ENCODE measurements at places on chromosomes 4 and X.

GRCh38 chr4:10335050-10335449 is 122.2 kb downstream of the ZNF518B start:
- no peak for DNase-seq

DNA sequence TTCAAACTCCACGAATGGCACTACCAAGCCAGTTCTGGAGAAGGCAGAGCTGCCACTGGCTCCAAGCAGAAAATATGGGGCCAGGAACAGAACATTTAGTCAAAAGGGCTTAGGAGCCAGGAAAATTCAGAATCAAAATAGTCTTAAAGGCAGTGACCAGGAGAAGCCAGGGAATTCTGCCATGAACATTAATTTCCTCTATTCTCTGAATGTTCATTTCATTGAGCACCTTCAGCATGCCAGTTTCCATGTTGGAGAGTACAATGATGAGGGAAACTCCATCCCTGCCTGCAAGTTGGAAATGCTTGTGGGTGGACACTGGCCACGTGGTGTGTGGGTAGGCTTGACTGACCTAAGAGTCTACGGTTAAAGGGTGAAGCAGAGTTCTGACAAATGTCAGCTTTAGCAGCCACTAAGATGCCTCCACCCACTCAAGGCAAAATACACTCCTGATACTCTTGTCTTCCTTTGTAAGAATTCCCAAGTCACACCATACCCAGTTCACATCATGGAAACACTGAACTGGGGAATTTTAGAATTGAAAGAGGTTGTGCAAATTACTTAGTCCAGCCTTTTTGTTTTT is 190.1 kb upstream of the C1QTNF7 start:
- DNase-seq = no peak

DNA sequence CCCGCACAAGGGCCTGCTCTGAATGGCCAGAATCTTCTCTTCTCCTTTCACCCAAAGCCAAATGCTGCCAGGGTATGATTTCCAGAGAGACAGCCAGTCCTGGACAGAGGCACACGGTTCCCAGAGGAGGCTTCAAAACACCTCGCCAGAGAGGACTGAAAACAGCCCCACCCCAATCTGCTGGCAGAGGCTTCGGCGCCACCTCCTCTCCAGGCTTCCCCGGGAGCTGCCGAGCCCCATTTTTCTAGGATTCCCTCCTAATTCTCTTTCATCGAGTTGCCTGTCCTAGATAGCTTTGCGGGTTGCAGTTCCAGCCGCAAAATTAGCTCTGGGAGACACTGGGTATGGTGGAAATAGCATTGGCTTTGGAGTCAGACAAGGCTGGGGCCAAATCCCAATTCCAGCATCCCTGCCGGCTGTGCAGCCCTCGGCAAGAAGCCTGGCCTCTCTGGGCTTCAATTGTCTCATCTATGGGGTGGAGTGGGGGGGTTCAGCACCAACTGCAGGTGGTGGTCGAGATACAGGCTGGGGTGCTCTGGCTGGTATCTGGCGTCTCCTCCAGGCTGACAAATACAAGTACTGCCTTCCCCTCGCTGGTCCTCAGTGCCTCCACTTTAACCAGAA is 22.6 kb downstream of the PPP2R2C start:
- no peak for DNase-seq

- no peak for DNase-seq
Observed at GRCh38 chrX:110282922-110283321, 35.0 kb downstream of the AMMECR1 start.

GRCh38 chr4:108937066-108937465 is 174.2 kb upstream of the ETNPPL start:
- DNase-seq = no peak

GRCh38 chrX:14554131-14554715 is 24.9 kb downstream of the GLRA2 start:
- no peak for DNase-seq

DNA sequence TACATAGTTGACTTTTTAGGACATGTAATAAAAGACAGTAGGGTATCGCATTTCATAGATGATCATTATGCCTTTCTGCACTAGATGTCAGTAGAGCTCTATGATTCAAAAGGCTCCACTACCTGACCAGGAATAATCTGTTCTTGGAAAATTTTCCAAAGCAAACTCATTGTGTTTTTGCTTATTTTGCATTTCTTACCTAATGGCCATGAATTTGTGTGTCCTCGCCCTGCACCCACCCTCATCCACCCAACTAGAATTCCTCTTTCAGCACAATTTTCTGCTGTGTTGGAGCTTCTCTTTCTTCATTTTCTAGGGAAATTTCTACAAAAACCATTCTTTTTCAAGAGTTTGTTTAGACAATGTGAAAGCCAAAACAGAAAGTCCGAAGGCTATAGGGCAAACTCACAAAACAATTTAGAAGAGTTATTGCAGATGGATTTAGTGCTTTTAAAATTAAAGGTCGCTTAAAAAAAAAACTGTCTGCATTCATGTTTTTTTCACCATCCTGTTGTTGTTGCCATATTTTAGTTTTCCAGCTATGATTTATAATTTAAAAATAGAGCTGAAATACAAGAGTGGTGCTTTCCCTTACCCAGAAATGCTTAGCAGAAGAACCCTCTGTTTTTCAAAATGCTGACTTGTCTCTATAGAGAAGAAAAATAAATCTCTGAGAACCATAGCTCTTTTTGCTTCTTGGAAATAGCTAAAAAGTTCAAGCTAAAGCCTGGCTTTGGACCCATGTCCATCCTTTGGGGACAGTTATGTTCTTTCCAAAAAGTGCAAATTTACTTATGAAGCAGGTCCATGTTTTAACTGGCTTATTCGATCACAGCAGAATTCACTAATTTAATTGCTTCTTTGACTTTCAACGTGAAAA is 183.7 kb downstream of the SPATA18 start:
- no peak for DNase-seq

- no peak for DNase-seq
Observed at GRCh38 chr4:96558466-96558865, 718.6 kb downstream of the PDHA2 start.

- no peak for DNase-seq
Observed at GRCh38 chrX:136766785-136767103, 14.0 kb downstream of the ARHGEF6 start.

DNA sequence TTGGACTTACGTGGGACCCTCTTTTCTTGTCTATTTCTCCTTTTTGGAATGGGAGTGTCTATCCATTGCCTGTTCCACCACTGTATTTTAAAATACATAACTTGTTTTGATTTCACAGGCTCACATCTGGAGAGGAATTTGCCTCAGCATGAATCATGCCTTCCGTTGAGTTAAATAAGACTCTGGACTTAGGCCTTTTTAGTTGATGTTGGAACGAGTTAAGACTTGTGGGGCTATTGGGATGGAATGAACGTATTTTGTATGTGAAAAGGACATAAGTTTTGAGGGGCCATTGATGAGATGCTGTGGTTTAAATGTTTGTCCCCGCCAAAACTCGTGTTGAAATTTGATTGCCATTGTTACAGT is 66.2 kb downstream of the BEX3 start:
- no peak for DNase-seq

DNA sequence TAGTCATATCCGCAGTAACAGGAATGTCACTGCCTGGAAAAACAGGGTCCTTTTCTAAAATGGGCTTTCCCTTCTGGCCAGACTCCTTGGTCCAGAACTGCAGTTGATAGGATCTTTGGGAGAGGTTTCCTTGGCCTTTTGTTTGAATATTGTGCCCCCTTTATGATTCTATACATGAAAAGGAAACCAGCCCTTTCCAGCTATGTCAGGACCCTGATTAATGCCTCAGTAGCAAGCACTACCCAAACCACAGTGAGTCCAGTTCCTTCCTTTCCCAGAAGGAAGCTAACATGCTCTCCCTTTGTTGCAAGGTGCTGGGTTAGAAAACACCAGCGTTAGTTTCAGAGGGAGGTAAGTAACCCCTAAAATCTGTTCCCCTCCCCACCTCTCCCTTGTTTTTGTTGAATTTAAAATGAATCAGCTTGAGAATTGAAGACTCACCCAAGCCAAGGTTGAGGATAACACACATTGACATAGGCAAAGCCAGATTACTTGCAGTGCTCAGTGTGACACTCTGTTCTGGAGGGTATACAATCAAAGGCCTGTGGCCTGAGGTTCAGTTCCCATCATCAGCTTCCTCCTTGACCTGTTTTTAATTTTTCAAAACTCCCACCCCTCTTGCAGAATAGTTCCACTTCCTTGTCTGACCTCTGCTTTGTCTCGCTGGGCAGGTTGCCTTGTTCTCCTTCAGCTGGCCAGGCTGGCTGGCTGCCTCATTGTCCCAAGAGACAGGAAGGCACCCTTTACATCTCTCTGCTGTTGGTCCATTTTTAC is 87.6 kb upstream of the PLAC1 start:
- no peak for DNase-seq

- no peak for DNase-seq
Observed at GRCh38 chr4:7585768-7586167, 151.0 kb upstream of the PSAPL1 start.

All from activated naive CD8-positive, alpha-beta T cell treated with anti-CD3 and anti-CD28 coated beads, Interleukin-2, amount 10 ng/mL, durations not matched to agents 7 days and 5 days (primary cell).